ENCODE measurements at places on chromosomes 1 and 21.
A peak's percentile ranks its signal among the peaks of the same experiment; 100 is the strongest.

- no peak for DNase-seq
Observed at GRCh38 chr1:183812686-183813569, 8.0 kb downstream of the RGL1 start.

GRCh38 chr1:162855461-162856150 lies 5.4 kb downstream of the CCDC190 start:
- DNase-seq: peak; percentile 25

GRCh38 chr1:88035578-88035977 lies 648.5 kb upstream of the PKN2 start:
- no peak for DNase-seq

GRCh38 chr1:210618369-210618768 lies 289.7 kb downstream of the HHAT start:
- no peak for DNase-seq

DNA sequence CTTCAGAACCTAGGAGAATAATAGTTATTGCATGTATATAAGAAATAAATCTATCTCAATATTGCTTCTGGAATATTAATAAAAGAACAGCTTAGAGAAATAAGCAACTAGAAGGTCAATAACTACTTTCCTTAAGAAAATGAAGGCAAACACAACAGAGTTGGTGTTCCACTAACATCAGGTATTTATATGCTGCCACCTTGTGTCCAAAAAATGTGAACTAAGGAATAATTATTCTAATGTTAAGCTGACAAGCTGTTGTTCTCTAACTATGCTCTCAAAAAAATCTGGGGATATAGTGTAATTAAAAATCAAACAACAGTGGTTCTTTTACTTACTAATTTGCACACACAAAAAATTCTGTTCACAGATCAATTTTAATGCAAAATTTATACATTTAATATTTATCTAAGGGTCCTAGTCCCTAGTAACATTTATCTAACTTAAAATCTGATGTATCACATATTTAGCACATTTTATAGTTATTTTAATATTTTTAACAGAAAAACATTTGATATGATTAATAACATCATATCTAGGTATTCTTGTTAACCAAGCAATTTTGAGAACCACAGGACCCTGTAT lies 39.6 kb downstream of the UCHL5 start:
- DNase-seq: no peak

GRCh38 chr1:17739050-17739449 lies 16.1 kb upstream of the ACTL8 start:
- DNase-seq: no peak

DNA sequence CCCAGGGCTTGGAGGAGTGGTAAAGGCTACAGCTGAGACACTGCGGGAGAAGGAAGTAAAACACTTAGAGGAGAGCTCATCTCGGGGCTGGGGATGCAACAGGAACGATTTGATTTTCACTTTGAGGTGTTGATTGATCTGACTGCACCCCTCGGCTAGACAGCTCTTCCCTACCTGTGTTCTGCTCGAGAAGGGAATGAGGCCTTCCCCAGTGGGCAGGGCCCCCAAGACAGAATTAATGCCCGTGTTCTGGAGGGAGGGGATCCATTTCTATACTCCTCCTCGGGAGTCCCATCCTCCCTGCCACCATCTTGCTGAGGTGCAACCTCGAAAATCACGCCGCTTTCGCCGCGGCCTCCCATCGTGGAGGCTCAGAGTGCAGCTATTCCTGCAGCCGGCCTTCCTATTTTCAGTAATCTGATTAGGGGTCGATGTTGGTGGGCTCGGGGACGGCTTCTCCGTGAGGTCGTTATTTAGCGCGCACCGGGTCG lies 2.4 kb downstream of the ATP2B4 start:
- DNase-seq: no peak

DNA sequence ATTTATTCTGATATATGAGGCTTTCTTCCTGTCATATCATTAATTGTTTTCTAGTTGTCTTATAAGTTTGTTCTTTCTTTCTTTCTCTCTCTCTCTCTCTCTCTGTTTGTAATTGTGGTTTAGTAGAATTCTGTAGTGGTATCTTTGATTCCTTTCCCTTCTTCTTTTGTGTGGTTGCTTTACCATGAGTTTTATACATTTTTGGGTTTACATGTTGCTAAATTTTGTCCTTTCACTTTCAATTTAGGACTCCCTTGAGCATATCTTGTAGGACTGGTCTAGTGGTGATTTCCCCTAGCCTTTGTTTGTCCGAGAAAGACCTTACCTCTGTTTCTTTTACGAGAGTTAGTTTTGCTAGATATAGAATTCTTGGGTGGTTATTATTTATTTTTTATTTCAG lies 162.3 kb upstream of the CHRM3 start:
- DNase-seq: no peak

DNA sequence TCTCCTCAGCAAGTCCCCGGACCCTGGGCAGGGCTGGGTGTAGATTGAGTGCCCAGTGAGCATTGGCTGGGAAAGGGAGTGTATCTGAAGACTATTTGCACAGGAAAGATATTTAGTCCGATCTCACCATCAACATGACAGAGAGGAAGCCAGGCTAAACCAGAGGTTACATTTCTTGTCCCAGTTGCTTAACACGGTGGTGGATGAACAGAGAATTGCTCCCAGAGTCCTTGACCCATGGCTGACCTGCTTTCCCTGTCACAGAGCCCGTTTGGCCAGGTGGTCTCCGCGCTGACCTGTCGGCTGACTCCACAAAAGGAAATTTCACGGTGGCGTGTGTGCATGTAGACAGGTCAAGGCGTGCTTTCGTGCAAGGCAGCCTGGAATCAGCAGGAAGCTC lies 83.5 kb downstream of the BEND5 start:
- DNase-seq: no peak

- DNase-seq: no peak
Observed at GRCh38 chr1:6807782-6808181, 22.5 kb downstream of the CAMTA1 start.

- DNase-seq: no peak
Observed at GRCh38 chr1:24713176-24713575, 32.1 kb upstream of the CLIC4 start.

DNA sequence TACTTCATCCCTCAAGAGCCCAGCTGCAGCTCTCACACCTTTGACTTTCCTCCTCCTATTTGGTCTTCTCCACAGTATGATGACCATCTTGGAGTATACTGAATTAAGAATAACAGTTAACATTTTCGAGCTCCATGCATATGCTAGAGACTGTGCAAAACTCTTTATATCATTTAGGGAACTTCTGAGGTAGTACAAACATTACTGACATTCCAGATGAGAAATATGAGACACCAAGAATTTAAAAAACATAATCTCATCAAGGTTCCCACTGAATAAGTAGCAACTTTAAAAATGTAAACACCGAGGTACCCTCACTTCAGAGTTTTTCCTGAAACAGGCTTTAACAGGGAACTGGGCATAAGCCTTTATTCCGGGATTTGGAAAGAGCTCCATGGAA lies 22.7 kb downstream of the FMO3 start:
- no peak for DNase-seq

- DNase-seq: no peak
Observed at GRCh38 chr1:43007377-43008114, 48.9 kb upstream of the SLC2A1 start.

GRCh38 chr1:1175221-1176062 lies 1.8 kb downstream of the TTLL10 start:
- no peak for DNase-seq

- DNase-seq: no peak
Observed at GRCh38 chr1:179598631-179599030, 7.0 kb downstream of the TDRD5 start.

DNA sequence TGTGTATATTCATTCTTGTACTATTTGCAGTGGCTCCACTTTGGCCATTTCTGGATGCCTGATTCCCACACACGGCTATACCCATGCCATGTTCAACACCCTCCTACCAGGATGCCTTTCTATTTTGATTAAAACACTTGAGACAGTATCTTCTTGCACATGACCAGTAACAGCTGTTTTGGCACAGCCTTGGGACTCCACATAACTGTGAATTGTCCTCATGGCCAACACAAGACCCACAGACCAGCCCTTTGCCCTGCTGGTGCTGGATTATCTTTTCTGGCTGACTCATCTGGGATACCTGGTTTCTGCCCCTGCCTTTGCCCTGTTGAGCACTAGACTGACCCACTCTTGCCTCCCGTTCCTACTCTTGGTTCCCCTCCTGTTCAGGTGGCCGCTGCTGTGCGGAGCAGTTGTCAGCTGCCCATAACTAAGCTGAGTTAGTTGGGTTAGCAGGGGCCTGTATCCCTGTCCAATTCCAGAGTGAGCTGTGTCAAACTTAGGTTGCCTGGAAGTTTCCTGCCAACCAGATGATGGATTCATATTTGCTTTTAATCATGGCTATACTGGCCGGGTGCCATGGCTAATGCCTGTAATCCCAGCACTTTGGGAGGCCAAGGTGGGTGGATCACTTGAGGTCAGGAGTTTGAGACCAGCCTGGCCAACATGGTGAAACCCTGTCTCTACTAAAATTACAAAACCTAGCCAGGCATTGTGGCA lies 10.8 kb upstream of the EYA3 start:
- DNase-seq: no peak

DNA sequence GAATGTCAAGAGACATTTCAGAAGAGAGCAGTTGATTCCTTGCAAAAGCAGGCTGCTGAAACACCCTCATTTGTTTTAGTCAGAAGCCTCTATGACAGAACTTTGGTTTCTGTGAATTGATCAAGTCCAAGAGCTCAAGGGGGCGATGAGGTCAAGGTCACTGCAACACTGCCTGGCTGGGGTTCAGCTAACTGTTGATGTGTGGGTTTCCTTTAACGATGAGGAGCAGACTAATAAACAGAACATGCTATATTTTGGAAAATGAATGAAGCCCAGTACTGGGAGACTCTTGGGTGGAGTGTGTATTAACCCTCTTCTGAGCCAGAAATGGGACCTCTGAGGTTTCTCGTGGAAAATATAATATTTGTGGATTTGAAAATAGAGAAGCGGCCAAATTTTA lies 109.3 kb downstream of the ZC3H11B start:
- DNase-seq: no peak

- no peak for DNase-seq
Observed at GRCh38 chr1:84988588-84988987, 8.3 kb downstream of the MCOLN2 start.

DNA sequence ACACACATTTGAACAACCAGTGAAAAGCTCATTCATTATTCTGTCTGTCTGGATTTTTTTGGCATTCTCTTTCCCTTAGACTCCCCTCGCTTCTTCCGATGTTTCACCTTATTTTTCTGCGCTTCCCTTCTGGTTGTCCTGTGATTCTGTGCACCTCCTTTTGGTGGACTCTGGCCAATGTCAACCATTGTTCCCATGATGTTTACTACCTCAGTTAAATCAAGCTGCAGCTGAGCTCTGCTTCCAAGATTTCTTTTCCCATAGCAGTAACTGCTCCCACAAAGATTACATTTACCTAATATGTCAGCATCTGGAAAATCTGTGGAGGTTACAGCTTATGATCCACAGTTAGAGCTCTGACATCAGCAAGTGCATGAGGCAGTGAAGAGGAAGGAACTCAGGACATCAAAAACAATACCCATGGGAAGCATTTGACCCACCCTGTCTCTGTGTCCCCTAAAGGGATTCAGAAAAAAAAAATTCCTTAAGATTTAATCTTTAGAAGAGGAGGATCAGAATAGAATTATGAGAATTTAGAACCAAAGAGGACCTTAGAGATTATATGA lies 69.9 kb upstream of the ADAMTS5 start:
- no peak for DNase-seq

DNA sequence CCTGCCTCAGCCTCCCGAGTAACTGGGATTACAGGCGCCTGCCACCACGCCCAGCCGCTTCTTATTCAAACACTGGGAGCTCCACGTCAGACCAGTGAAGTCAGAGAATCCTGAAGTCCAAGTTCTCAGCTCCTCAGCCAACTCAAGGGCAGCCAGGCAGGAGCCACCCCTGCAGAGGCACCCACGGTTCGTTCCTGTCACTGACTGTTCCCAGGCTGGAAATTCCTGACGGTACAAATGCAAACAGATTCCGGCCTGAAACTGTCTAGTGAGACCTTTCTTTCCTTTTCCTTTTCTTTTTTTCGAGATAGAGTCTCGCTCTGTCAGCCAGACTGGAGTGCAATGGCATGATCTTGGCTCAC lies 11.7 kb downstream of the SLC35E2B start:
- DNase-seq: no peak

- no peak for DNase-seq
Observed at GRCh38 chr1:1565340-1565739, 9.3 kb downstream of the SSU72 start.

GRCh38 chr21:37240978-37241377 lies 26.2 kb downstream of the VPS26C start:
- no peak for DNase-seq

DNA sequence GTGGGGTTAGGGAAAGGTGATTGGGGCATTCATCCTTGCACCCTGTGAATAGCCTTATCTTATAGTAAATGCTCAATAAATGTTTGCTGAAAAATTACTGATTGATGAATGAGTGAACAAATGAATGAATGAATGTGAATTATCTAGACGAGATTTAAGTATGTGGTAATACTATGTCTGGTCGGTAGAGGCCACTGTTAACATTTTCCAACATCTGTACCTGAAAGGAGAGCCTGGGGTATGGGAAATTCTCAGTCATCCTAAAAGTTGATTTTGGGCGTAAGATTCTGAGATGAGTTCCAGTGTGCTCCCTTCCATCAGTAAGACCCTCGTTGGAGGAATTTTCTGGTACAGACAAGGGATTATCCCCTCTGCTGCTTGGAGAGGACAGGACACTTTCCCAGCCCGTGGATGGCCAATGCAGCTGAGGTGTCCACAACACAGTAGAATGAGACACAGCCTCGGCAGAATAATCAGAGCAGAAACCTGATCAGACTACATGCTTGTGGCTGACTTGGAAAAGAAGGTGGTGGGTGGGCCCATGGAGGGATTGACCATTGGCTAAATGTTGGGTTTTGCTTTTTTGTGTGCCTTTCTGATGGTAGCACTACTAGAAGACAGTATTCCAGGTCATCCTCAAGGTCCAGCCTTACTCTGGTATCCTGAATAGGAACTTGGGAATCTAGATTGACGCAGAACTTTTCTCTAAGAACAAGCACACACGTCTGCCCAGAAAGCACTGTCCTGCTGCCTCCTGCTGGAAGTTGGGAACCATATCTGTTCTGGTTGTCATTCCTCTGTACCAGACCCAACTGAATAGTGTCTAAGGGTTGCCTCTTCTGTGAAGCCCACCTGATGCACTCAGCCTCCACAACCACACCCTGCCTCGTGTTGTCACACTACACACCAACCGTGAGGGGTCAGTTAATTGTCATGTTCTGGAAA lies 262.0 kb downstream of the TNR start:
- no peak for DNase-seq

GRCh38 chr1:27393641-27394281 lies 1.3 kb downstream of the GPR3 start:
- no peak for DNase-seq

DNA sequence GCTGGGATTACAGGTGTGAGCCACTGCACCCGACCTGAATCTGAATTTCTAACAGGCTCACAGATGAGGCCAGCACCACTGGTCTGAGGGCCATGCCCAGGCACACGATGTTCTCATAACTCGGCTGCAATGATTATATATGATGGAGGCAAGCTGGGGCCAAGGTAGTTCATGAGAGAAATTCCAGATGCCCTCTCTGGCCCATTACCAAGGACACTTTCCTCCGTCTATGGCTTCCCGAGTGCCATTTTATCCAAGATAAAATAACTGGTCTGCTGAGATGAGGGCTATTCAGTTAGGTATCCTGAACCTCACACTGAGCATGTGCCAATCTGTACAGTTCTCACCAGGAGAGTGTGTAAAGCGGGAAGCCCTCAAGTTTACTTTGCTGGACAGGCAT lies 16.5 kb downstream of the TMPRSS2 start:
- DNase-seq: no peak
